GM04504 (cell line): ENCODE measurements at places on chromosomes 6 and 20.

GRCh38 chr20:54324652-54325285 is 116.9 kb downstream of the PFDN4 start:
- no peak for DNase-seq

- no peak for DNase-seq
These were observed 22.8 kb downstream of the FITM2 start for GRCh38 chr20:44288252-44288651.

GRCh38 chr6:157558487-157559200 is 177.7 kb downstream of the ZDHHC14 start:
- no peak for DNase-seq

- no peak for DNase-seq
These were observed 67.7 kb downstream of the RPP40 start for GRCh38 chr6:4935975-4936680.

DNA sequence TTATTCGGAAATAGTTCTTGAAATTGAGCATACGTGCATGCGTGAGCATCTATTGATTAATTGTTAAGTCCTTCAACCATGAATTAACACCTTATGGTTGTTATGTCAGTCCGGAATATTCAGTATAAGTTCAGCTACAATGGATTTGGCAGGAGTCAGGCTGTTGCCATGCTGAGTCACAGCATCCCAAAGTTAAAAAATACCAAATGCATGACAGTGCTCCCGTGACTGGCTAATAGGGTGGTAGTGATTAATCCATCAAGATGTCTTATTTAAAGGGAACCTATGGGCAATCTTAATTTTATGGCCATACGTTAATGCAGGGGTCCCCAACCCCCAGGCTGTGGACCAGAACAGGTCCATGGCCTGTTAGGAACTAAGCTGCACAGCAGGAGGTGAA is 10.5 kb downstream of the RAE1 start:
- DNase-seq: peak; percentile 62

DNA sequence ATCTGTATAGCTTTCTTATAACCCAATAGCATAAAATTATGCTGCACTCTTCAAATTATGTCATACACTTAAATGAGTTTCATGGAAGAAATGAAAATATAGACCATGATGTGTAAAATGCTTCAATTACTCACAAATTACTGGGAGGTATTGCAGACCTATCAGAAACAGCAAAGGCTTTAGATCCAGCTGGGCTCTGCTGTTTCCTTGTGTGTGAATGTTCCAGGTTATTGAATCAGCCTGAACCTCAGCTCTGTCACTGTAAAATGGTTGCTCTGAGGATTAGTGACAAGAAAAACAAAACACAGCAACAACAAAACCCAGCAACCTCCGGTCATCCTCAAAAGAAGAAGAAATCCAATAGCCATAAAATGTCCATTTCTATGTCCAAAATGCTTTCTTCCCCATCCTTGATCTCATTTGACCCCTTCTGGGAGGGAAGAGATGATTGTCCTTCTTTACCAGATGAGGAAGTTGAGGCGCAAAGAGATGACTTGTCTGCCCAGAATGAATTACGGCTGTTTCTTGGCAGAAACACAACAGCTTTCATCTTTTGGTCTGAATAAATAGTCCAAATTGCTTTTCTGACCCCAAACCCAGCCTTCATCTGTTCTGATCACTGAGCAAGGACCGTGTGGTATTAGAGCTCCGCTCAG is 42.2 kb upstream of the TGM6 start:
- DNase-seq: no peak

DNA sequence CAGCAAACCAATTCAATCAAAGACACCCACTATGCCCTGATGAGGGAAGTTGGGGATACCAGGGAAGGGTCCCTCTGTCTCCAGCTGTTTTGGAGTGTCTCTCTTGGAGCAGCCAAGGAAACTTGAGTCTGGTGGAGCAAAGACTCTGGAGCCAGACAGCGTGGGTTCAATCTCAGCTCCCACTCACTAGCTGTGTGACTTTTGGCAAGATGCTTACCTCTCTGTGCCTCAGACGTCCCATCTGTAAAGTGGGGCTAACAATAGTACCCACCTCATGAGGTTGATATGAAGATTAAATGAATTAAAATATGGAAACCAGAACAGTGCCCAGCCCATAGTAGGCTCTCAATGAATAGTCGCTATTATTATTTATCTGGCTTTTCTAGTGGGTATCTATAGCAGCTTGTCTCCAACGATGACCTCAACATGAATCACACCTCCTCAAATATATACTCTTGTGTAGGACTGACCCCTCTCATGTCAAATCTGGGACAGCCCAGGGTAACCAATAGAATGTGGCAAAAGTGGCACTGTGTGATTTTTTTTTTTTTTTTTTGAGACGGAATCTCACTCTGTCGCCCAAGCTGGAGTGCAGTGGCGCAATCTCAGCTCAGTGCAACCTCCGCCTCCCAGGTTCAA is 99.2 kb upstream of the FOXP4 start:
- DNase-seq: no peak

DNA sequence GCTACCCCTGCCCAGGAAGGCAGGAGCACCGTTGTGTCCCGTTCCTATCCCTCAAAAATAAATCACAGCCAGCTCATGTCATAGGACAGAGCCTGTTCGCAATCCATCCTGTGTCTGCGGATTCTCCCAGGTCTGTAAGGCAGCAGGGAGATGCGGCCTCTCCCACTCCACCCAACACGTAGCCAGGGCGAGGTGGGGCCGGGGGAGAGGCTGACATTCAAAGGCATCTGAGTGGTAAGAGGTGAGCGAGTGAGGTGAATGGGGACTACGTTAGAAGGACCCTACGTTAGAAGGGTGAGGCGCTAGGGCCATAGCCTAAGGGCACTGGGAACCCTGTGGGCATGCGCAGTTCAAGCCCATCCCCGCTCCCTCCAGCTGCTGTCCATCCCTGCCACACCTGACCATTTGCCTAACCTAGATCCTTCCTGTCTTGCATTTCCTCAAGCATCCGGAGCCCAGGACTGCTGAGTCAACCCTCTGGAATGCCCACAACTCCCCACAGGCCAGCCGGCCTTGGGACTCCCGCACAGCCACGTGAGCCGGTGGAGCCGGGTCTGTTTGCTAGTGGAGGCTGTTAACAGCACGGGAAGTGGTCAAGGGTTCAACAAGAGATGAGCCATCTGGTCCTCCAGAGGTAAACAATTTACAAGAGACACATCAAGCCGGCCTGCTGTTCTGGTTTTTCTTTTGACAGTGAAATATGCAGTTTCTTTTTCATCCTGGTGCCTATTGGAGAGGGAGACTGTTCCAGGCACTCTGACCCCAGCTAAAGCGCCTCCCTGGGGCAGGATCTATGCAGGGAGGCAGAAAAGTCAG is 45.9 kb downstream of the RIPOR3 start:
- peak; percentile 94 for DNase-seq

GRCh38 chr20:19560881-19561480 is 197.1 kb upstream of the RIN2 start:
- no peak for DNase-seq

- DNase-seq: no peak
These were observed 20.9 kb downstream of the HIVEP1 start for GRCh38 chr6:12032783-12033573.

GRCh38 chr6:5695260-5696245 is 311.2 kb downstream of the NRN1 start:
- DNase-seq: peak; percentile 89

- peak; percentile 5 for DNase-seq
These were observed 134.1 kb downstream of the FAM83B start for GRCh38 chr6:54980511-54981275.

- peak; percentile 87 for DNase-seq
These were observed 69.3 kb downstream of the SYNJ2 start for GRCh38 chr6:158050955-158051354.

GRCh38 chr20:9149087-9149486 is 80.2 kb downstream of the PLCB4 start:
- no peak for DNase-seq
